IMR-90 (cell line): ENCODE measurements at places on chromosomes 16 and 17. TPM values are rescaled to one million over a fixed set of nuclear protein-coding genes. Genes with fewer than 3 reads are reported as not detected.

DNA sequence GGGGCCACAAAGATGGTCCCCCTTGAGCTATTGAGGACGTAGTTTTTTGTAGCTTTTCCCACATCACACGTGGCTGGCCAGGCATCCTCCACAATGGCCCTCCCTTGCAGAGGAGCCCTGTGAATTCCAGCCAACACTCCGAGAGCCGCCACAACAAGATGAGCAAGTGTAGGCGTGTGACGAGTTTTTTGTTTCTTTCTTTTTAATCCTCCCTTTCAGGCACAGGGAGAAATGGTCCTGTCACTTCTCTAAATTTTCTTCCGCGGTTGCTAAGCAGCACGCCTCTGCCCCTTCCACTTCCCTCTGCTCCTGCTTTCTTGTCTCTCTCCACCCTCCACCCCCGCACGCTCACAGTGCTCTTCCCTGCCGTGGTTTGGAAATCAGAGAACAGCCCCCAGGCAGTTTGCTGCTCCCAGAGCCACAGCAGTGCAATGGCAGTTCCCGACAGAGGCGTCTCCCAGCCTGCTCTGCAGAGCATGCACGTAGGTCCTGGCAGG is 68.0 kb upstream of the MRTFB start:
- peak overlapping the region; percentile 15 for H3K4me3 ChIP-seq
- peak; percentile 72 for DNase-seq
- H3K36me3 ChIP-seq = no peaks in the 10 kb centered on the region
- H3K27ac ChIP-seq = no peak overlapping the region
- H3K4me1 ChIP-seq = no peaks in the 10 kb centered on the region
- peaks cover 9% of the 10 kb centered on the region for H3K27me3 ChIP-seq

GRCh38 chr16:28087675-28088300 is 24.3 kb upstream of the GSG1L start:
- H3K4me3 ChIP-seq = no peak overlapping the region
- no peak for DNase-seq
- no peaks in the 10 kb centered on the region for H3K36me3 ChIP-seq

DNA sequence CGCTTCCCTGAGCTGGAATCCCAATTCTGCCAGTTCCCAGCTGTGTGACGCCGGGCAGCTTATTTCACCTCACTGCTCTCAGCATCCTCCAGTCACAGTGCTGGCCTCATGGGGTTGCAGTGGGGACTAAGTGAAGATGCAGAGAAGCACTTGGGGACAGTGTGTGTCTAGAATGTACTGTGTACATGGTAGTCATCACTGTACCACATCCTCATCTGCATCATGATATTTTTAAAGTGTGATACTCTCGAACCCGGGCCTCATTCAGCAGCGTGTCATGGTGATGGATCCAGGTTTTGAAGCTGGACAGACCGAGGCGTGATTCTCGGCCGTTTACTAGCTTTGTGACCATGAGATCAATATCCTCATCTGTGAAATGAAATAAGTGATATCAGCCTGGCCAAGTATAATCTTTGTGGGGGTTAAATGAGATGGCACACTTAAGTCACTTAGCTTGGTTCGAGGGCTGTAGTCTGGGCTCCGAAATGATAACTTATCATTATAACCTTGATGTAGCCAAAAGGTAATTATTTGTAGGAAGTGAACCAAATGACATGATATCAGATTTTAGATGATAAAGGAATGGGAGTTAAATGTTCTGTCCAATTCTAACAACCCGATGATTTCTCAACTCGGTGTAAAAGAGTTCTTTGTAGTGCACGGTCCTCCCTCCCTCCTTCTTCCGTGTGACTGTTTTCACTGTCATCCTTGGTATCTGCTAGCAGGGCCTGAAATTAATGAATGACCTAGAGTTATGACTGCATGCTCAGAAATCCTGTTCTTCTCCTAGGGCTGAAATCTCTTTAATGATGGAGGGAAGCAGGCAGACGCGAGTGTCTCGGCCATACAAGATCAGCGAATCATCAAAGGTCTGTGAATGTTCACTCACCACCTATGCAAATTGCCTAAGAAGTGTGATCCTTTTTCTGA is 2.0 kb downstream of the KLHL36 start:
- H3K36me3 ChIP-seq = peaks cover 20% of the 10 kb centered on the region
- H3K4me3 ChIP-seq = peak overlapping the region; percentile 7; the same call in 1 of the 2 replicates
- H3K4me1 ChIP-seq = peaks cover 13% of the 10 kb centered on the region
- H3K27ac ChIP-seq = peak overlapping the region; percentile 37
- DNase-seq = peak; percentile 86

DNA sequence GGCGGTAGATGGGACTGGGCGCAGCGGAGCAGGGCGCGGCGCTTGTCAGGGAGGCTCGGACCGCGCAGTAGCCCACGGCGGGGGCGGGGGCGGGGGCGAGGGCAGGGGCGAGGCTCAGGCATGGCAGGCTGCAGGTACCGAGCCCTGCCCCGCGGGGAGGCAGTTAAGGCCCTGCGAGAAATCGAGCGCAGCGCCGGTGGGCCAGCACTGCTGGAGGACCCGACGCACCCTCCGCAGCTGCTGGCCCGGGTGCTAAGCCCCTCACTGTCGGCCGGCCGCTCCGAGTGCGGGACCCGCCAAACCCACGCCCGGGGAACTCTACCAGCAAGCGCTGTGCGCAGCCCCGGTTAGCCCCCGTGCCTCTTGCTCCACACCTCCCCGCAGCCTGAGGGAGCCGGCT is 90.2 kb upstream of the RPL38 start:
- no peaks in the 10 kb centered on the region for H3K4me1 ChIP-seq
- no peaks in the 10 kb centered on the region for H3K36me3 ChIP-seq
- no peaks in the 10 kb centered on the region for H3K27me3 ChIP-seq
- no peak overlapping the region for H3K4me3 ChIP-seq

GRCh38 chr17:59892924-59893675 is at the start of the genes RPS6KB1 and TUBD1:
RPS6KB1 (plus strand) TSS chr17:59893121; CDS start chr17:59893185, 64 bp downstream.
TUBD1 (minus strand) TSS chr17:59892943; CDS start chr17:59891002, 1,941 bp downstream.
- peak; percentile 100 for DNase-seq
- peak within 1 kb of the TSS; percentile 56 for H3K4me3 ChIP-seq
- no peaks in the 10 kb centered on the region for H3K27me3 ChIP-seq
- H3K4me1 ChIP-seq = peaks cover 2% of the 10 kb centered on the region; the same call in 1 of the 2 replicates

The SP2 gene
- 0.72 and 1.4 TPM in 2 replicates for total RNA-seq

The DNAAF8 gene
- 0.54 and 0.56 TPM in 2 replicates for total RNA-seq

The AGRP gene
- not detected in 2 replicates for total RNA-seq
